ENCODE measurements at places on chromosomes 7 and 10.

DNA sequence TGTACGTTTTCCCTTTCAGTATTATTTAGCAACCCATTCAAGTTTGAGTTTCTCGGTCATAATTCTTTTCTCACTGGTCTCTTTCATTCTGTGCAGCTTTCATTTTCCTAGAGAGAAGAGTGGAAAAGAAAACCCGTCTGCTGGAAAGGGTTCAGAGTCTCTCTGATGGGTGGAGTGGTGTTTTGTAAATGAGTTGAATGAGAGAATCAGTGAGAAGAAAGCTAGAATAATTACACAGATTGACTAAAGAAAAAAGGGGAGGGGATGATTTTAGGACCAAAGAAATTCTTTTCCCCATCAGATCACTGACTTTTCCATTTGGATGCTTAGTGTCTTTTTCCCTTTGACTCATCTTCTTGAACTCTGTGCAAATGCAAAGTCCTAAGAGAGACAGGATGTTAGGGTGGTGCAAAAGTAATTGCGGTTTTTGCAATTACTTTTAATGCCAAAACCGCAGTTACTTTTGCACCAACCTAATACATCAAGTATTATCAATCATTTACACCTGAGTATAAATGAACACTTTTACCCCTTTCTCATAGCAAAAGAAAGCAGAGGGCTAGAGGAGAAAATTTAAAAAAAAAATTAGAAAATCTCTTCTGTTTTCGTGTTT, 242.1 kb upstream of the SP4 start:
- no peak for DNase-seq

DNA sequence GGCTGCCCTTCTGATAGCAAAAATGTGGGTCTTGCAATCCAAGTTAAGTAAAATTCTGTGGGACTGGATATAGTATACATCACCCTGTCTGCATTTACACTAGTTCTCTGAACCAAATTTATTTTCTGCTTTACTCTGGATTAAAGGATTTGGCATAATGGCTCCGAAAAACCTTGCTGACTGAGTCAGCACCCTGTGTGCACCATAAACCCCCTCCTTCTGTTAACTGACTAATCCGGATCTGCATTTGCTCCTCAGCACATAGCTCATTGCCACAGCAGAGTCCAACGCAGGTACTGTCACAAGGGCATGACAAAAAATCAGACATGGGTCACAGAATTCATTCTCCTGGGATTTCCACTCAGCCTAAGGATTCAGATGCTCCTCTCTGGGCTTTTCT, 1.3 kb downstream of the OR2A5 start:
- no peak for DNase-seq

- DNase-seq = no peak
Observed at GRCh38 chr7:55514546-55515265, 57.6 kb downstream of the VOPP1 start.

DNA sequence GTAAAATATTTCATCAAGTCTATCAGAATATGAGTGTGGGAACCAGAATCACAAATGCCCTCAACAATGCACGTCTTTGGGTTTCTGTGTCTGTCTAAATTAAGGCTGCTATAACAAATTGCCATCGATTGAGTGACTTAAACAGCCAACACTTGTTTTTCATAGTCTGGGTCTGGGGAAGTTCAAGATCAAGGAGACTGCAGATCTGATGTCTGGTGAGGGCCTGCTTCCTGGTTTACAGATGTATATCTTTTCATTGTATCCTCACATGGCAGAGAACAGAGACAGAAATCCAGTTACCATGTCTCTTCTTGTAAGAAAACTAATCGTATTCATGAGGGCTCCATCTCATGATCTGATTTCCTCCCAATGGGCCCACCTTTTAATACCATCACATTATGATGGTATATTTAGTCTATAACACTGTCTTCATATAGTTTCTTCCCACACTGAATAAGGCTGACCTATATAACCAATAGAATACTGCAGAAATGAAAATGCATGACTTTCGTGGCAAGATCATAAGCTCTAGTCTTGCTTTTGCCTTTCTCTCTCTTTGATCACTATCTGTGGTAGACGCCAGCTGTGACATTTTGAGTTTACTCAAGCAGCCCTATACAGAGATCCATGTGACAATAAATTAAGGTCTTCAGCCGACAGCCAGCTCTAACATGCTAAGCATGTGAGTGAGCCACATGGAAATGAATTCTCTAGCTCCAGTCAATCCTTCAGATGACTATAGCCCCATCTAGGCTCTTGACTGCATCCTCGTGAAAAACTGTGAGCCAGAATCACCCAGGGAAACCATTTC, 51.9 kb downstream of the THSD7A start:
- no peak for DNase-seq

DNA sequence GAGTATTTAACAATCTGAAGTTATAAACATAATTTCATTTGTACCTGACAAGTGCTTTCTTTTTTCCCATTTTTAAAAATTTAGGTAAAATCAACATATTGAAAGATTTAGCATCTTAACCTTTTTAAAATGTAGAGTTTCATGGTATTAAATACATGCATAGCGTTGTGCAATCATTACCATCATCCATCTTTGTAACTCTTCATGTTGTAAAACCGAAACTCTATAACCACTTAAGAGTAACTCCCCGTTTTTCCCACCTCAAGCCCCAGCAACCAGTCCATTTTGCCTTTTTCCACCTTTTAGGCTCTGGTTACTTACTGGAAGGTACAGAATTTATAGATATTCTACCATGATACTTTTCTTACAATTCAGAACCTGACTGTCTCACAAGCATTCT, 892.5 kb downstream of the DNAJB9 start:
- DNase-seq = no peak

DNA sequence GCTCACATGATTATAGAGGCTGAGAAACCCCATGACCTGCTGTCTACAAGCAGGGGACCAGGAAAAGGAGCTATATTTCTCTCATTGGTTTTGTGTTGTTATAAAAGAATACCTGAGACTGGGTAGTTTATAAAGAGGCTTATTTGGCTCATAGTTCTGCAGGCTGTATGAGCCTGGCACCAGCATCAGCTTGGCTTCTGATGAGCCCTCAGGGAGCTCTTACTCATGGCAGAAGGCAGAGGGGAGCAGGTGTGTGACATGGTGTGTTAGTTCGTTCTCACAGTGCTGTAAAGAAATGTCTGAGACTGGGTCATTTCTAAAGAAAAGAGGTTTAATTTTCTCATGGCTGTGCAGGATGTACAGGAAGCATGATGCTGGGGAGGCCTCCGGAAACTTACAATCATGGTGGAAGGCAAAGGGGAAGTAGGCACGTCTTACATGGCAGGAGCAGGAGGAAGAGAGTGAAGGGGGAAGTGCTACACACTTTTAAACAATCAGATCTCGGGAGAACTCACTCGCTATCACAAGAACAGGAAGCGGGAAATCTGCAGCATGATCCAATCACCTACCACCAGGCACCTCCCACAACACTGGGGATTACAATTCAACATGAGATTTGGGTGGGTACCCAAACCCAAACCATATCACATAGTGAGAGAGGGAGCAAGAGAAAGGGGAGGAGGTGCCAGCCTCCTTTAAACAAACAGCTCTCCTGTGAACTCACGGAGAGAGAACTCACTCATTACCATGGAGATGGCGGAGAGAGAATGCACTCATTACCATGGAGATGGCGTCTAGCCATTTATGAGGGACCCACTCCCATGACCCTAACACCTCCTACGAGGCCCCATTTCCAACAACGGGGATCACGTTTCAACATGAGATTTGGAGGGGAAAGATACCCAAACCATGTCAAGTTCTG, 133.4 kb downstream of the JCAD start:
- no peak for DNase-seq

DNA sequence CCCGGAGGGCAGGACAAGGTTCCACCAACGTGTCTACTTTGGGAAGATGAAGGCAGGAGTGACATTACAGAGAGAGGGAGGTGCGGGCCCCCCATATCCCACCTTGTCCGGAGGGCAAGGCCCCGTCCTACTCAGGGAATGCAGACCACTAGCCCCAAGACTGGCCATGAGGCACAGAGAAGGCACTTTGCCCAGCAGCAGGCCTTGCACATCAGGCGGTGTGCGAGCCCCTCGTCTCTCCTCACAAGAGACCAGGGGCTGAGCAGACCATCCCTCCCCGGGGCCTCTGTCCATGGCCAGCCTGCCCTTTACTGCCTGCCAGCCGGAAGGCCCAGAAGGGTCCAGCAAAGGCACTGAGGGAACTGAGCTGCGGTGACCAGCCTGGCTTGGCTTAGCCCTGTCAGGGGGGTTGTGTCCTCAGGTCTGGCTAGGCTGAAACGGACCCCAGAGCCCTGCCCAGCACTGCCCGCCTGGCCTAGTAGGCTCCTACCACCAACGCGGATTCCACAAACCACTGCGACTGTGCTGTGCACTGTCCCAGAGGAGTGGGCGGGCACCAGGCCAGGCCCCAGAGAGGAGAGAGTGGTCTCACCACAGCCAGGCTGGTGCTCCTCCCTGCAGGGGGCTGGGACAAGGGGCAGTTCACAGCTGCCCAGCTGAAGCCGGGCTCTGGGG, 16.7 kb downstream of the CAMK2B start:
- DNase-seq = no peak

DNA sequence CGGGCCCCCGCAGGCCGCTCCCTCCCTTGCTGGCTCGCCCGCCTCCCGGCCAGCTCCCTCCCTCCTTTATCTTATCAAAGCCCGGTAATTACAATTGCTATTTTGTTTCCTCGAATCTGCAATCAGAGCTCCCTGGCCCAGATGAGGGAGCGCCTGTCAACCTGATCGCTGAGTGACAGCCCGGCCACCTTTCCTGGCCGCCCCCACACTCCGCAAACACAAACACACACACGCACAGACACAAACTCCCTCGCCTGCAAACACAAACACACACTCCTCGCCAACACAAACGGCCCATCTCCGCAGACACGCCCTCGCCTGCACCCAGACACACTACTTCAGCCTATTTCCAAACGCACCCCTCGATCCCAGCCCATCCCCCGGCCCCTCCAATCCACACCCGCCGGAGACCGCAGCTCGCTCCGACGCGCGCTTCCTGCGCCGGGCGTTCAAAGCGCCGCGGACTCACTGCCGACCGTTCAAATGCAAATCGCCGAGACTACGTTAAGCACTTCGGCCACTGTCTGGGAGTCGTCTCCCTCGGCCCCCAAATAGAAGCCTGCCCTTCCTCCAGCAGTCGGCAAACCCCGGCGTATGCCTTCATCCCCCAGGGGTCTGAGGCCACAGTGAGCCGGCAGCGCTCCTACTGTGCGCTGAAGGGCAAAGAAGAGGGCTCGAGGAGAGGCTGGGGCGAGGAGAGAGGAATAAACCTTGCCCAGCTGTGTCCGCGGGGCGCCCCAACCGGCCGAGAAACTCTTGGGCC, 3.0 kb upstream of the FGF8 start:
- no peak for DNase-seq

- no peak for DNase-seq
Observed at GRCh38 chr10:92719991-92720830, 30.5 kb downstream of the HHEX start.

Measured in natural killer cell (primary cell).